Brain (organoid and tissue), 16 donors: ENCODE measurements at places on chromosomes 5 and 9.

DNA sequence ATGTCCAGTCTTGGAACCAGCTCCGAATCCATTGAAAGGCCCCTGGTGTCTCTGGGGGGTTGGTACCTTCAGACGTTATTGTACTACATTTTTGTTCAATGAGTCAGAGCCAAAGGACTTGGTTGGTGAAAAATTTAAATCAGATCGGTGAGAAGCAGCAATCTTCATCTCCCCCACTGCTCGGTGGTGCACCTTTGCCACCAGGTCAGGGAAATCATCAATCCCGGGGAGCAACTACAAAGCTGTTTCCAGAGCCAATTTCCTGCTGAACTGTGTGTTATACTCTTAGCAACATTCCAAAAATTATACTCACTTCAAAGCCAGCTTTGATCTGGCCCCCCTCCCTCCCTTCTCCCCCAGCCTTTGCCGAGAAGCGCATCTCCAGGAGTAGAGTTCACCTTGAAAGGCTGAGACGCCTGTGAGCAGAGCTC, 375.2 kb upstream of the WWC1 start:
- no peak for DNase-seq

DNA sequence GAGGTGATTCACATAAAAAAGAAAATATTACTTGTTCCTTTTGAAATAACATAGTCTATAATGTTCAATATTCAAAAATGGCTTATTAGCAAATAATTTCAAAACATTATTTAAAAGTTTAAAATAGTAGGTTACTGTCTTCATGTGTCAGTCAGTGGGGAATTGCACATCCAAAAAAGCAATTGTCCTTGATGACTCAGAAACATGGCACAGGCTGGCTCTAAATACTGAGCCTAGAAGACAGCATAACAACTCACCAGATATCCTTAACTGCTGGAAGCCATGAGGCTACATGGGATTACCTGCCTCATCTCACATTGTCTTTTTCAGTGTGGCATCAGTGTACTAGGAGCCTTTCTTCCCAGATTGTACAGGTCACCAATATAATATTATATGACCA, 439.5 kb upstream of the RGMB start:
- no peak for DNase-seq

DNA sequence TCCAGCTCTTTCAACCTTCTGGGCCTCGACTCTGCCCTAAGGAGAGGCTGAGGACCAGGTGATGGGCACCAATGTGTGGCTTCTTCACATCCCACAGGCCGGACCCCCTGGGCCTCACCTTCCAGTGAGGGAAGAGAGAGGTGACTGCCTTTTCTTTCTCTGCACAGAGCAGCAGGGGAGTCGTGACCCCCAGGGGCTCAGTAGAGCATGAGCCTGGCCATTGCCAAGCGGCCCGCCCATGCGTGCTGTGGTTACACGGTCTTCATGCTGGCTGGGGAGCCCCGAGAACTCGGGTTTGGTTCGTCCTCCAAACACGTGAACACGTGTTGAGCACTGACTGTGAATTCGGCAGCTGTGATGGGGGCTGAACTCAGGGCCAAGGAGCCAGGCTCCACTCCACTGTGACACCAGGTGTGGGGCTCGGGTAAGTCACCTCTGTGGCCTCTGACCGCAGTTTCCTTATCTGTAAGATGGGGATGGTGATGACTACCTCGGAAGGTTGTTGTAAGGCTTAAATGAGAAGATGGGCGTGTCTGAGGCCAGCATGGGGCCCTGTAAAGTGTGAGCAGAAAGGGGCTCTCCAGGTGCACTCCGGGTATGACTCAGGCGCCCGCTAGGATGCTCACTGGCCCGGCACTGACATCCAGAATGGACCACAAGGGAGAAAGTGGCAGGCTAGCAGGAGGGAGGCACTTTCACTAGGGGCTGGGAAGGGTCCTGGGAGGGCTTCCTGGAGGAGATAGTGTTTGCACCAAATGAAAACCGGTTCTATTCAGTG, 13.4 kb upstream of the GRHPR start:
- no peak for DNase-seq

DNA sequence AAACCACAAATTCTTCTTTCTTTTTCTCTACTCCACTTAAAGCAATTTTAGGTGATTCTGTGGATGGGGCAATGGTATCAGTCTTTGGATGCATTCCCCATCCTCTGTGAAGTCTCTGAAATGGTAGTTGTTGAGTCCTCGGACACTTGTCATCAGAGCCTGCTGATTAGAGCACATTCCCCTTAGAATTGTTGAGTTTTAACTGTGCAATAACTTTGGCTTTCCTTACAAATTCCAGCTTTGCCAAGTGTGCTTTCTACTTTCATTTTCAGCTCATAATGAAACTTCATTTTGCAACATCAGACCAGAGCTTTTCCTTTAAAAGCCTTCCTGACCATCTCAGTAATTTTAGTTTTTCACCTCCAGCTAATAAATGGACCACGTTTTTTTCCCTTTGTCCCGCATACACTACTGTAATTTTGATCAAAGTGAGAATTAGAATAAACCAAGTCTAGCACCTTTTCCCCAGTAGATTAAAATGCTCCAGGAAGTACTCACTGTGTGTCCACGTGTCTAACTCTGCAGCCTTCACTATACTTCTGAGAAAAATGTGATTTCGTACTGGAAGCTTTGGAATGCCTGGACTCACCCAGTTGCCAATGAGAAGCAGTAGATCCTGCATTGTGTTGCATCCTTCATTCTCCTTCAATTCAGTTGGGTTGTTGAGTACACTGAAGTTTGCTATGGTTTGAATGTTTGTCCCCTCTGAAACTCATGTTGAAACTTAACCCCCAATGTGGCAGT, 135.6 kb downstream of the NTRK2 start:
- DNase-seq: no peak

DNA sequence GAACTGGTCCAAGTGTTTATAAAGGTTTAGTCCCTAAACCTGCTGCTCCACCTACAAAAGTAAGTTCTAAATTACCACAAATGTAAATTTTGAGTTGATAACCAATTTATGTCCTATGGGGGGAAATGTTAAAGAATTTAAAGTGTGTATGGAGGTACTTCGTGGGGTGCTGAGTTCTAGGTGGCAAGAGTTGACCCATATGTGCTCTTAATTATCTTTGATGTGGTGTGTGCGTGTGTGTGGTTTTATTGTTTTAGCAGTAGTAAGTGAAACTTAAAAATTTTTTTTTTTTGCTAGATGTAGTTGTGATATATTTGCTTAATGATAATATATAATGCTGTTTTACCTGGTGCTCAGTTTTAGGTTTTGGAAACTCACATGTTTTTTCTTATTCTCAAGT, 72.6 kb downstream of the GPBP1 start:
- no peak for DNase-seq

DNA sequence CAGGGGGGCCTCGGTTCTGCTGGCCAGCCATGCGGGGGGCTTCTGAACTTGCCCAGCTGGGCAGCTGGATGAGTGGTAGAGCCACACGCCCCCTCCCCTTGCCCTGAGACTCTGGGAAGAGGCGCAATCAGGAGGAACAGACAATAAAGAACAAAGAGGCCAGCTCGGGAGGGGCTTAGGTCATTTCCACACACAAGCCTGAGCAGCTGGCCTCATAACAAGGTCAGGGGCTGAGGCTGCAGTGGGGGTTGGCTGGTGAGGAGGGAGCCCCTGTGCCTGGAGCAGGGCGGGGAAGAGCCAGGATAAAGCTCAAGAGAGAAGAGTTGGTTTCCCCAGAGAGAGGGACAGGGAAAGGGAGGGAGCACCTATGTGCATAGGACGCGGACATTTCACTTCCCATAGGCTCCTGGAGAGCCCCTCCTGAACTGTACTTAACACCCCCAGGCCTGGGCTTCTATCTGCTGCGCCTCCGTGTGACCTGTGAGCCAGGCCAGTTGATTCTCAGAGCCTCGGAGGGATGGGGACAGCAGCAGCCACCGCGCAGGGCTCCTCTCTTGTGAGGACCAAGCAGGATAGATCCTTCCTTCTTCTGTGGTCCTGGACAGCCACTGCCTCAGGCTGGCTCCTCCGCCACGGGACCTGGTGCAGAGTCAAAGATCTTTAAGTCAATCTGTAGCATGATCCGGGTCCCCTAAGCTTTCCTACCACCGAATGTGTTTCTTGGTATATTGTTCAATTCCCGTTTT, 75.3 kb upstream of the GGTA1 start:
- no peak for DNase-seq
